AG09319 (cell line): ENCODE measurements at places on chromosomes 16 and 17.

GRCh38 chr17:30840771-30841170 is 9.0 kb downstream of the ATAD5 start:
- no peak for DNase-seq

DNA sequence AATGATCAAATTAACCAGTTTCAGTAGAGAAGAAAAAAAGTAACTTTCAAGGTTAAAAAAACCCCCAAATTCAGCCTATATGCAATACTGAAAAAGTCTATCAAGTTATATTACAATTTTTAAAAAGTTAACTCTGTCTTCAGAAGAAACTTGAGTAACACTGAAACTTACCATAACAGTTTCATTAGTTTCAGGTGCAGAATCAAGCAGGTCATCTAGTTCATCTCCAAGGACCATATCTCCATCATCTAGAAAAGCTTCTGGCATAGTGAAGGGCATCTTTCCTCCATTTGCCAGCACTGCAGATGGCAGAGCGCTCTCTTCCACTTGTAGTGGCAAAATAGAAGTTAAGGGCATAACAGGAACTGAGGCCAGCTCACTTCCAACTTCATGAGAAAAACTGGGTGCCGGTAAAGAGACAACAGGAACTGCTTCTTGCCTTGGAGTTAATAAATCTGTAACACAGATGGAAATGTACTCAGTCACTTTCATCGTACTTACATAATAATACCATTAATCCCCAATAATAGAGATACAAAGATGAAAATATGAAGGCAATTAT is 22.9 kb downstream of the ZC3H7A start:
- DNase-seq, result no peak

DNA sequence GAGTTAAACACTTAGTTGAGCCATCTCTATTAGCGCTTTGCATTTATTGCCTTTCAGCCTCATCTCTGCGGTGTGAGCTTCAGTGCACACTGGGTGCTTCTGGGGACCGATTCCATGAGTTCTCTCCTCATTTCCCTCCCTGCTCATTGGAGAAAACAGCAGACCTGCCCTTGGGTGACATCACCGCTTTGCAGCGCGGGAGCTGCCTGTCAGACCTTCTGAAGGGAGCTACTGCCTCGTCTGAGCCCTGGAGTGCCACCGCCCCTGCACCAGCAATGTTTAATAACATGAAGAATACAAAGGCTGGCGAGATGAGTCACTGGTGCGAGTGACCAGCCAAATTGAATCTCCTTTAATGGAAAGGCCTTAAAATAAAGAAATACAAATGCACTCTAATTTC is 30.2 kb upstream of the CPPED1 start:
- DNase-seq, result no peak

DNA sequence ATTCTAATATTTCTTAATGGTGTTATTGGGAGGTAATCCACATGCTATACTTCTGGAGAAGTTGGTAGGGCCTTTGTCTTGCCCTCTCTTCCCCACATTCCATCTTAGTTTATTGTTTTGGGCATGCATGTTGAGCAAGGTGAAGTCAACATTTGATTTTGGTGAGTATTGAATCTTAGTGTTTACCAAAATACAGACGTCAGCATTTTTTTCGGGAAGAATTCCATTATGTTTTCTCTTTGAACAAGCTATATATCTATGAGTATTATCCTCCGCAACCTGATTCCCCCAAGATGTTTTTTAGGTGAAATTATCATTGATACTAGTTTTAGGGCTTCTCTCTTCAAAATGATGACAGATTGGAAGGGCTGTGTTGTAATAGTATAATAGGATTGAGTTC is 47.4 kb upstream of the SHISA9 start:
- no peak for DNase-seq

DNA sequence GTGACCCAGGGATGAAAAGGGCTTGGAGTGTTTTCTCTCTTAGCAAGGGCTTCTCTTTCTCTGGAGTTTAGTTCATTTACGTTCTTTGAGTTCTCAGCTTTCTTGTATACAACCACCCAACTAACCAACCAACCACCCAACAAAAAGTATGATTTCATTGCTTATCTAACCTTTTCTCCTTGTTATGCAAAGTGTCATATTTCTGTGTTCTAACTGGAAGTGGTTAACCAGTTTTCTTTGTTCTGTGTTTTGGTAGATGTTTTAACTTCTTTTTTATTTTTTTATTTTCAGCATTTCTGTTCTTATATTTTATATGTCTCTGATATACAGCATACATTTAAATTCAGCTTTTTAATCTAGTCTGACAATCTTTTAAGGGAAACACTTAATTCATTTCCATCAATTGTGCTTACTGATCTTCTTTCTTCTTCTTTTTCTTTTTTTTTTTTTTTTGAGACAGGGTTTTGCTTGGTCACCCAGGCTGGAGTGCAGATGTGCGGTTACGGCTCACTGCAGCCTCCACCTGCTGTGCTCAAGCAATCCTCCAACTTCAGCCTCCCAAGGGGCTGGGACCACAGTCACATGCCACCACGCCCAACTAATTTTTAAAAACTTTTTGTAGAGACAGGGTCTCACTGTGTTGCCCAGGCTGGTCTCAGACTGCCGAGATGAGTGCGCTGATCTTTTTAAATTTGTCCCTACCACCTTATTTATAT is 29.6 kb downstream of the NLK start:
- no peak for DNase-seq

- no peak for DNase-seq
Observed at GRCh38 chr17:82598256-82599119, 49.8 kb downstream of the WDR45B start.

- DNase-seq, result no peak
Observed at GRCh38 chr16:85580684-85581083, 32.4 kb upstream of the GSE1 start.

DNA sequence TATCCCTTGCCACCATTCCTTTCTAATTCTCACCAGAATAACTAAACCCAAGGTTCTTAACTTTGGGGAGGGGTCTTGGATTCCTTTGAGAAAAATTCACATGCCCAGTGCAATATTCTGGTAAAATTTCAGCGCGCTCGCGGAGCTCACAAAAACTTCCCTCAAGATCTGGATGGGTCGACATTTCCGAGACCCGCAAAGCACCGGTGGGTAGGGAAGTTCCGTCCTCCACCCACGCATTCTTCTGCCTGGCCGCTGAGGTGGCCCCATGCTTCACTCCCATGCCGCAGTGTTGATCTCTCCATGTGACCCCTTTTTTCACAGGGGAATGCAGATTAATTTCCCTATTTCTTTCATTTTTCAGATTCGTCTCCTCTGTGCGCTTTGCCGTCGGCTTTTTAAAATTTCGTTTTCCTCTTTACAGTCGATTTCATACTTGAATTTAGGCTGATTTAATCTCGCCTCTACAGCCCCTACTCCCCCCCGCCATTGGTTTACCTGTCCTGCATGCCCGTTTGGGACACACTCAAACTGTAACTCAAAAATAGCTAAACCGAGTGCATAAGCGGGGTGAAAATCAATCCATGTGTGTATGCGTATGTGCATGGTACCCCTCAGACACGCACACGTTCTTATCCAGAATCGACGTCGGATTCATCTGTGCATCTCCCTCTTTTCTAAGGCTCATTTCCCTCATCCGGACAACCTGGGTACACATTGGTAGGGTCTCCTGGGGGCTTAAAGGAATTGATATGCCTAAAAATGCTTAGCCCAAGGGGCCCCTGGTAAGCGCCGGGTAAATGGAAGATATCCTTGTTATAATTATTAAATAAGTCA is 1.4 kb upstream of the SP6 start:
- DNase-seq, result no peak

DNA sequence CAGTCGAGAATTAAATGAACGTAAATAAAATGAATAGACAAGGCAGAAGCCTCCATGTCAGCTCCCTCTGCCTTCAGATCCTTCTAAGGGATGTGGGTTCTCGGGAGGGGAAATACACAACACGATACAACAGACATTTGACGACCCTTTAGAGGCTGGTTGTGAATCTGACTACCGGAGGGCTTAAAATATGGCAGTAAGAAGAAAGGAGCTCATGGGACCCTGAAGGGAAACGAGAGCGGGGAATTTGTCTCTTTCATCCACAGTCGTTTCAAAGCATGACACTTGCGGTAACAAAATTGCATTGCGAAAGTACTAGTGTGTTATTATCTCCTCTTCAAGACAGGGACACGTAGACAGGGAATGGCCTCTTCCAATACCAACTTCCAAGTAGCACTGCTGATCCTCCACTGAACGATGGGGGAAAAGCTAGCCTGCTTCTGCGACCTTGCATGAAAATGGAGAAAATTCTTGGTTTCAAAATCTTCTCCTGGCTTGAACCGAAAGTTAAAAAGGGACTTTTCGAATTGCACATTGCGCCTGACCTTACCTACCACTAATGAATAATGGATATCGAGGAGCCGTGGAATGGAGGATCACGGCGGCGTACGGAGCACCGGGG is 1.2 kb upstream of the TNRC6C start:
- no peak for DNase-seq

- peak; percentile 66 for DNase-seq
Observed at GRCh38 chr16:11632455-11632939, 35.8 kb upstream of the SNN start.

GRCh38 chr17:65220732-65221131 is 83.6 kb downstream of the RGS9 start:
- no peak for DNase-seq

DNA sequence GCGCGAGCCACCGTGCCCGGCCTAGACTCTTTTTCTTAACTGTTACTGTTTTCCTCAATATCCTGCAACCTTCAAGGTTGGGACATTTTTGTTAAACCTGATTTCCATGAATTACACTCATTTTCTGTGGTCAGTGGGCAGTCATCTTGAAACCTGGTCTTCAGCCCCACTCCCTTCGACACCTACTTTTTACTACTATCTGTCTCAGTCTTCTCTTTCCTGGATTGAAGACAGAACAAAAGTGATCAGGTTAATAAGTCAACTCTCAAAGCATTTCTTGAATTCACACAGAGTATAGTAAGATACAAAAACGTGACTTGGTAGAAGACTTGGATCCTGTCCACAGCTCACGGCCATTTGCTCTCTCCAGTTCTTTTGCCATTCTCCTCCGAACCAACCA is 6.1 kb downstream of the MINK1 start:
- no peak for DNase-seq

DNA sequence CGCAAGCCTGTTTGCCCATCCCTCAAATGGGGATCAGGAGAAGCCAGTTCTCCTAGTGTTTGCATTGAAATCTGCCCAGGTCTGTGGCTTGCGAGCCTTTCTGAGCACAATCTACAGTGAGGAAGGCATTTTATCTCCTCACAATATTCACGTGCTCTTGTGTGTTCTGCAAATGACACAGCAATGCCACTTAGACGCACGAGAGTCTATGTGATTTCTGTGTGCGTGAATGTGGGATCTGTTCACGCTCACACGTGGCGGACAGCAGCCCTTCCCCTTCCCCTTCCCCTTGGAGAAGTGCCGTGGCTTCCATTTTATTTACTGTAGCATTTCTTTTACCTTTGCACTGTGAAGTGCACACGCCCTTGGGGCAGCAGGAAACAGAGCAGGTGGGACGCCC is 17.7 kb upstream of the CBFA2T3 start:
- no peak for DNase-seq

- no peak for DNase-seq
Observed at GRCh38 chr17:38571833-38572668, 33.7 kb downstream of the SRCIN1 start.

- DNase-seq, result no peak
Observed at GRCh38 chr16:73771196-73772064, 525.2 kb upstream of the PSMD7 start.

- DNase-seq, result no peak
Observed at GRCh38 chr16:5036228-5037156, 2.8 kb upstream of the NAGPA start.

DNA sequence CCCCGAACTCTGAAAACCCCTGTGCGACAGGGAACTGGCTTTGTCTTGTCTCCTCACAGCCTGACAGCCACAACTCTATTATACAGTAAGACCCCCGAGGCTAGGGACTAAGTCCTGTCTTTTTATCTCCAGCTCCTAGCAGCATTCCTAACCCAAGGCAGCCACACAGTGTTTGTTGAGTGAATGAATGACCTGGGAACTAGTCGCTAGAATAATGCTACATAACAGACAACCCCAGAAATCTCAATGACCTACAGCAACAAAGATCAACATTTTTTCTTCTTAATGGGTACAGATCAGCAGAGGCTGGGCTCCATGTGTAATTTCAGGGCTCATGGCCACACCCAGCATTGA is 71.4 kb upstream of the TNRC6C start:
- DNase-seq, result no peak

- DNase-seq, result no peak
Observed at GRCh38 chr16:89052890-89053724, 40.5 kb upstream of the ACSF3 start.

DNA sequence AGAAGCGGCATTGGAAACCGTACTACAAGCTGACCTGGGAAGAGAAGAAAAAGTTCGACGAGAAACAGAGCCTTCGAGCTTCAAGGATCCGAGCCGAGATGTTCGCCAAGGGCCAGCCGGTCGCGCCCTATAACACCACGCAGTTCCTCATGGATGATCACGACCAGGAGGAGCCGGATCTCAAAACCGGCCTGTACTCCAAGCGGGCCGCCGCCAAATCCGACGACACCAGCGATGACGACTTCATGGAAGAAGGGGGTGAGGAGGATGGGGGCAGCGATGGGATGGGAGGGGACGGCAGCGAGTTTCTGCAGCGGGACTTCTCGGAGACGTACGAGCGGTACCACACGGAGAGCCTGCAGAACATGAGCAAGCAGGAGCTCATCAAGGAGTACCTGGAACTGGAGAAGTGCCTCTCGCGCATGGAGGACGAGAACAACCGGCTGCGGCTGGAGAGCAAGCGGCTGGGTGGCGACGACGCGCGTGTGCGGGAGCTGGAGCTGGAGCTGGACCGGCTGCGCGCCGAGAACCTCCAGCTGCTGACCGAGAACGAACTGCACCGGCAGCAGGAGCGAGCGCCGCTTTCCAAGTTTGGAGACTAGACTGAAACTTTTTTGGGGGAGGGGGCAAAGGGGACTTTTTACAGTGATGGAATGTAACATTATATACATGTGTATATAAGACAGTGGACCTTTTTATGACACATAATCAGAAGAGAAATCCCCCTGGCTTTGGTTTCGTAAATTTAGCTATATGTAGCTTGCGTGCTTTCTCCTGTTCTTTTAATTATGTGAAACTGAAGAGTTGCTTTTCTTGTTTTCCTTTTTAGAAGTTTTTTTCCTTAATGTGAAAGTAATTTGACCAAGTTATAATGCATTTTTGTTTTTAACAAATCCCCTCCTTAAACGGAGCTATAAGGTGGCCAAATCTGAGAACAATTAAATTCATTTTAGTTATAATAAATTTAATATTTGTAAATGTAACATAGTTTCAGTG is 1.7 kb downstream of the HEXIM1 start:
- no peak for DNase-seq

DNA sequence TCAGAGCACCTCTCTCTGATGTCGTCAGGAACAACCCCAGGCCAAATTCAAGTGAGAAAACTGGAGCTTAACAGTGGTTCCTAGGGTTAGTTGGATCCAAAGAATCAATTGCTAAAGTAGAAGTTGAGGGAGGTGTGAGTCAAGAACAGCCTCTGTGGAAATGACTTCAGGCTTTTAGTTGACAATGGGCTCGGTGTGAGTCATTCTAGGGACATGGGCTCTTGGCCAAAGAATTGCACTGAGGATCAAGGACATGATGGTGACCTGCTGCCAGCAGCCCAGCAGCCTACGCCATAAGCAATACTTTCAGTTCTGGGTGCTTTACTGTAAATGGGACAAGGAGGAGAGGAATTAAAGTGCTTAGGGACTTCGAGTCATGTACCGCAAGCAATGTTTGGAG is 32.1 kb upstream of the SMURF2 start:
- DNase-seq, result no peak
